ENCODE measurements at places on chromosomes 7 and 10.

- DNase-seq, result no peak
Observed at GRCh38 chr10:20274571-20274970, 458.3 kb downstream of the PLXDC2 start.

DNA sequence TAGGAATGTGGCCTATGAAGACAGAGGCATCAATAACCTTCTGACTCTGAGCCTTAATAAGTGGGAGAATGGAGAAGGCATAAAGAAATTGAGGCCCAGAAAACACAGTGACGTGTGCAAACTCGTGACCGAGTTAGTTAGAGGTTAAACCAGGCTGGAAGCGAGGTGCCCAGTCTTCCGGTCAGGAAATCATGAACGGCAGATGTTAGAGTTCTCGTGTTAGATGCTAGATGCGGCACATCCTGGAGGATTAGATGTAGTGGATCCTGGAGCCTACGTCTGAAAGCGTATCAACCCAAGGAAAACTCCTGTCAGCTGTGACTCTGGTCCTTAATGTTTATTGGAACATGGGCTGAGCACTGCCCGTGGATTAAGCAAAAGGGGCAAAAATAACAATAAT lies 275.9 kb downstream of the TCF7L2 start:
- DNase-seq, result no peak

DNA sequence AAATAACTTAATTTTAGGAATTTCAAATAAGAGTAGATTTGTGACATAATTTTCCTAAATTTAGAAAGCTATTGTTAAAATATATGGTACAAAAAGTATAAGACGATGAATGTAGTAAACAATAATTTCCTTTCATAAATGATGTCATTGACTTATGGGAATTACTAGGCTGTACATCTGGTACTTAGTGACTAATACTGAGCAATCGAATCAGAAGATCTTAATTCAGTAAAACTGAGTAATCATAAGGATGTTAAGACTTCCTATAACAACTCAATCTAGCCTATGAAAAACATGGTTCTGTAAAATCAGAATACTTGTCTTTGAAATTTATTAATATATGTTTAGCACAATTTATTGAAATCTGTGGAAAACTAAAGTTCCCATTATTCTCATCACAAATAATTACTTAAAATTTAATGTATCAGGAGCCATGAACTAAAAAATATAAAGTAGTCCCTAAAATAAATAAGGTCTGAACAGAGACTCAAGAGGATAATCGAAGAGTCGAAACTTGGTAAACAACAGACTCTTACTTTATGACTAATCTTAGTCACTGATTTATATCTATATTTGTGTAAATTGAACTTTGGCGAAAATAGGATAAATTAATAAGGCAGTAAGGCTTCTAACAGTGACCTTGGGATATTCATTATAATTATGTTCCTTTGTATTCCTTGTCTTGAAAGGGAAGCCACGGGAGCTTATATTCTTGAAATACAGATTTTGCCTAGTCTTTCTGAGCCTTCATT lies 142.1 kb downstream of the HGF start:
- DNase-seq, result no peak

GRCh38 chr10:109887243-109887642 lies 36.1 kb downstream of the XPNPEP1 start:
- DNase-seq, result no peak

DNA sequence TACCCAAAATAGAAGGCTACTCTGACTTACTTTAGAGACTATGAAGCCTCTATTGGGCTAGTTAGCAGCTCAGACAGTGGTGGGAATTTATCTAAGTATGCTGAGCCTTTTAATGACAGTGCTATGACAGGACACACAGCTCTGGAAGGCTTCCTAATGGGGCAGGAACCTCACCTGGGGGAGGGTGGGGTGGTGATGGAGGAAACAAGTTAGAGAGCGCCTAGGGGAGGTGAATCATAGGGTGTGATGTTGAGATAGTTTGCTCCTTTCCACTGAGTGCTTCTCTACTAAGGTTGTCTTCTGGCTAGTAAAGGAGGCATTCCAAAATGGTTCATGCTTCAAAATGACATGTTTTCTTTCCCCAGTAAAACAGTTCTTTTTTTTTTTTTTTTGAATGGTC lies 42.1 kb downstream of the PPP1R9A start:
- no peak for DNase-seq

DNA sequence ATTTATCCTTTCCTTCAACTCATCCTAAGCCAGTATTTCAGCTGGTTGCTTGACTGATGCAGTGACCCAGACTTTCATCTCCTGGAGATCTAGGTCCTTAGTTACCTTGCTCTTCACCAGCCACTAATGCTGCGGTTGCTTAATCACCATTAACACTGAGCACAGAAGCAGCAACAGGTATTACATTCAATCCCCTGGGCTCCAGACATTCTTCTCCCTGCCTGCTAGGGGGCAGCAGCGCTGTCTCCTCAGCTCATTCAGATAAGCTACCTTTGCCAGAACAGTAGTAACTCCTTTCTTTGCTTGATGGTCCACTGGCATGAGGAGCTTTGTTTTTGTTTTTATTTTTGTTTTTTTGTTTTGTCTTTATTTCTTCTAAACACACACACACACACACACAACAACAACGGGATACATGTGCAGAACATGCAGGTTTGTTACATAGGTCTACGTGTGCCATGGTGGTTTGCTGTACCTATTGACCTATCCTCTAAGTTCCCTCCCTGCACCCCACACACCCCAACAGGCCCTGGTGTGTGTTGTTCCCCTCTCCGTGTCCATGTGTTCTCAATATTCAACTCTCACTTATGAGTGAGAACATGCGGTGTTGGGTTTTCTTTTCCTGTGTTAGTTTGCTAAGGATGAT lies 1043.2 kb upstream of the C7orf33 start:
- no peak for DNase-seq

- DNase-seq, result no peak
Observed at GRCh38 chr7:95811846-95812445, 39.6 kb downstream of the DYNC1I1 start.

- no peak for DNase-seq
Observed at GRCh38 chr7:133275008-133275407, 22.1 kb downstream of the EXOC4 start.

DNA sequence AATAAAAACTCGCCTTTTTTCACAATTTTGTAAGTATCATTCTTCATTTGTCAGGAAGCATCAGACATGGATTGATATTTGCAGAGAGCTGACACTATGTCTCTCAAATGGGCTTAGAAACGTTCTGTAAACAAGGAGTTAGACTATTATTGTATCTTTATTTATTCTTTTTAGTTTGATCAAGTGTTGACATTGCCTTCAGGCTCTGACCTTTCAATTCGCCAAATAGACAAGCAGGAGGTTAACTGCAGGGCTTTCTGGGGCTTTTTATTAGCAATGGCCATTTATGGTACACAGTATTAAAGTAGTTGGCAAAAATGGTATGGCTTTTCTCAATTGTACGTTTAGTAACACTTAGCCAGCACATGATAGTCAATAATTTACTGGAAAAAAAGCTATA lies 221.7 kb downstream of the ZWINT start:
- no peak for DNase-seq

DNA sequence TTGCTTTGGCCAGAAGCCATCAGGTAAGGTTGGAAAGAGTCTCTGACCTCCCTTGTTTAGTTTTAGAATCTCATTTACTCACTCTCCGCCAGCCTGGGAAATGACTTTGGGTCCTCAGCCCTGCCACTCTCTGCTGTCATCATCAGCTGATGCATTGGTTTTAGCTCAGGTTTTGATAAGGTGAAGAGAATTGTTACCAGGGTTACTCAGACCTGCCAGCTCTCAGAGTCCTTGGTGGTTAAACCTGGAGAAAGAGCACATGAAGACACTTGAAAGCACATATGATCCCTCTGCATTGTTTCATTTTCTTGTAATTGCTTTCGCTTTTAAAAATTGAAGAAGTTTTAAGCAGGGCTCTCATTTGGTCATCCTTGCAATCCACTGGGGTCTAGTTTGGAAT lies 4.0 kb upstream of the CROT start:
- no peak for DNase-seq

DNA sequence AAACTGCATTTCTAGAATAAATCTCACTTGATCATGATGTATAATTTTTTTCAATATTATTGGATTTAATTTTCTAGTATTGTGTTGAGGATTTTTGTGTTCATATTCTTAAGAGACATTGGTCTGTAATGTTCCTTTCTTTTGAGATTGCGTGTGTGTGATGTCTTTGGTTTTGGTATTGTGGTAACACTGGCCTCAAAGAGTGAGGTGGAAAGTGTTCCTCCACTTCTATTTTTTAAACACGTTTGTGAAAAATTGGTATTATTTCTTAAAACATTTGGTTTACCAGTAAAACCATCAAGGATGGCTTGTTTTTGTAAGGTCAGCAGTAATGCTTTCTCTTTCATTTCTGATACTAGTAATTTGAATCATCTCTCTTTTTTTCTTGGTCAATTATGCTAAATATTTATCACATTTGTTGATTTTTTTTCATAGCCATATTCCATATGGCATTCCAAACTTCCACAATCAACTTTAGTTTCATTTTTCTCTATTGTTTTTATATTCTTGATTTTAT lies 290.2 kb upstream of the CDC14C start:
- DNase-seq, result no peak

GRCh38 chr7:155205368-155206317 lies 92.0 kb upstream of the INSIG1 start:
- DNase-seq, result no peak

GRCh38 chr10:129912986-129913695 lies 50.9 kb downstream of the EBF3 start:
- no peak for DNase-seq

DNA sequence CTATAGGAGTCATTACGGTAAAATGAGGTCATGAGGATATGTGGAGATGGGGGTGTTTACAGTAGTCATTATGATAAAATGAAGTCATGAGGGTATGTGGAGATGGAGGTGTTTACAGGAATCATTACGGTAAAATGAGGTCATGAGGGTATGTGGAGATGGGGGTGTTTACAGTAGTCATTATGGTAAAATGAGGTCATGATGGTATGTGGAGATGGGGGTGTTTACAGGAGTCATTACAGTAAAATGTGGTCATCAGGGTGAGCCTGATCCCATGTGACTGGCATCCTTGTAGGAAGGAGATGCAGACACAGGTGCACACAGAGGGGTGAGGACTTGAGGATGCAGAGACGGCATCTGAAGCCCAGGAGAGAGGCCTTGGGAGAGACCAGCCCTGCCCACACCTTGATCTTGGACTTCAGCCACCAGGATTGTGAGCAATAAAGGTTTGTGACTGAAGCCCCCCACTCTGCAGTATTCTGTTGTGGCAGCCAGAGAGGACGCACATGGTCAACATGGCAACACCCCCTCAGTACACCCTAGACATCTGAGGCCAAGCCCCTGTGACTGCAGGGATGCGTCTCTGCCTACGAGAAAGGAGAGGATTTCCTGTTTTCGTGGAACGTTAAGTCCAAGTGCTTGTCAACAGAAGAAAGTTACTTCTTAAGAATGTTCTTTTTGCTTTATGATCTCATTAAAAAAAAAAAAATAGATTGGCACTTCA lies 544.4 kb downstream of the DNAJB6 start:
- no peak for DNase-seq

DNA sequence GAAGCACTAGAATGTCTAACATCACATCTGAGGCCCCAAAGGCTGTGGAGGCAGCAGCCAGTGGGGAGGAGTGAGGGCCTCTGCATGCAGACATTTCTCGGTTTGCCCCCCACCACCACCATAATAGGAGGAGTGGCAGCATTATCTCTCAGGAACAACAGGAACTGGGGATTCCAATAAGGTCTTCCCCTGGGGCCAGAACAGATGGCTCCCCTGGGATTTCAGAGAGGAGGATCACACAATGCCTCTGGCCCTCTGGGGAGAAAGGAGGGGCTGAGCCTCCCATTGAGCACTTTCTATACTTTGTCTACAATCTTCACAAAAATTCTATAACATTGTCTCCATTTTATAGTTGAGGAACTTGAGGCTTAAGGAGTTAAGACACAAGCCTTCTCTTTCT lies 61.1 kb downstream of the GRID1 start:
- DNase-seq, result no peak

- no peak for DNase-seq
Observed at GRCh38 chr7:70668606-70669358, 463.2 kb upstream of the GALNT17 start.

DNA sequence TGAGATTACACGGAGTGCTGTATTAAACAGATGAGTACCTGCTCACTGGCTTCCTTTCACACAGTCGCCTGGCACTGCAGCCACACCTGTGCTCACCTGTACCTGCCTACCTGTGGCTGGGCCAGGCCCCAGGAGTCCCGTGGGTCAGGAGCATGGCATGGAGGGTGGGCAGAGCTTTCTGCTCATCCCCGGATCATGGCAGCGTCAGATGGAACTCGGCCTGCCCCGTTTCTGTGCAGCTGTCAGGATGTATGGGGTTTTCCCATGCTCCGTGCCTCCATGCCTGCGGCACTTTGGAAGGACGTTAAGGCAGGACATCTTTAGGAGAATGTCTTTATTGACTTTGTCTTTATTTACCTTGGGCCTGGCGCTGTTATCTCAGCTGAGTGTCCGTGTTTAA lies 112.2 kb downstream of the MGMT start:
- DNase-seq, result no peak

DNA sequence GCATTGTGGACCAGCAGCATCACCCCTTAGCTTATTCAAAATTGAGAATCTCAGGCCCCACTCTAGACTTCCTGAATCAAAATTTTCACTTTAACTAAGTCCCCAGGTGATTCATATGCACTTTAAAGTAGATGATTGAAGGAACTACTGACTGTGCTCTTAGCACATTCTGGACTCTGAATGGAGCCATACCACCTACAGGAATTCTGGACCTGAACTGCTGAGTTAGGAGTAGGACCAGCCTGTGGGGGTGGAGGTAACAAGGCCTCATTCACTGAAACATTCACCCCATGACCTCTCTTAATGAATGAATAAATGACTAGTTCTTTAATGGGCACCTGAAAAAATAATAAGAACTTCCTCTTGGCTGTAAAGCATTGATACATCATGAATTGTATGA lies 7.3 kb downstream of the PDK4 start:
- no peak for DNase-seq

- no peak for DNase-seq
Observed at GRCh38 chr7:4724648-4725013, 42.5 kb downstream of the FOXK1 start.

DNA sequence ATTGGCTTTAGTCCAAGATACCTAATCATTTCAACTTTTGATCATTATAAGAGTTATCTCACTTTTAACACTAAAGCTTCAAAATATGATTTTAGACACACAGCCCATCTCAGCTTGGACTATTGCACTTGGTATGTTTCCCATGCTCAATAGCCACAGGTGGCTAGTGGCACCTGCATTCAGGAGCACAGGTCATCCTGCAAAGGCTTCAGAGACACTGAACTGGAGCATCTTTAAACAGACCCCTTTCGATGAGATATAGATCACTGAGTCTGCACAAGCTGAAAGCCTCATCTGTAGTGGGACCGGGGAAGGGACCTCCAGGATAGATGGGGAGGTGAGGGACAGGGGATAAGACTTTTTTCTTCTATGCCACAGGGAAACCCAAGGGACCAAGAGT lies 48.5 kb upstream of the TARP start:
- DNase-seq, result no peak

- DNase-seq, result no peak
Observed at GRCh38 chr10:132102071-132102716, 36.4 kb downstream of the JAKMIP3 start.

All from NCI-H1436 (cell line).